M059J (cell line): ENCODE measurements at places on chromosomes 3 and 15.

DNA sequence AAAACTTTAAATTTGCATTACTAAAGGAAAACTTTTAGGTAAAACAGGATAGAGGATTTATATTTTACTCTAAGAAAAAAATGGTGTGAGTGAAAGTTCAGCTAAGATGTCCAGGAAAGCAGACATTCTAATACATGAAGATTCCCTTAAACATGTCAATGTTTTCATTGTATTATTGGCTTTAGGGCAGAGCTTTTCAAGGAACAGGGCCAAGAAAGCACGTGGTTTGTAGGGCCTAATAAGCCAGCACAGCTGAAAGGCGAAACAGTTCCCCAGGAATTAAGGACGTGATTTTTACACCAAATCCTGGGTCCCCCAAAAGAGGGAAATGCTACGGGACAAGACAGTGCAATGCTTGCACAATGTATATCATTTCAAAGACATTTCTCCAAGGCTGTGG, 48.6 kb upstream of the MKRN3 start:
- DNase-seq = no peak

DNA sequence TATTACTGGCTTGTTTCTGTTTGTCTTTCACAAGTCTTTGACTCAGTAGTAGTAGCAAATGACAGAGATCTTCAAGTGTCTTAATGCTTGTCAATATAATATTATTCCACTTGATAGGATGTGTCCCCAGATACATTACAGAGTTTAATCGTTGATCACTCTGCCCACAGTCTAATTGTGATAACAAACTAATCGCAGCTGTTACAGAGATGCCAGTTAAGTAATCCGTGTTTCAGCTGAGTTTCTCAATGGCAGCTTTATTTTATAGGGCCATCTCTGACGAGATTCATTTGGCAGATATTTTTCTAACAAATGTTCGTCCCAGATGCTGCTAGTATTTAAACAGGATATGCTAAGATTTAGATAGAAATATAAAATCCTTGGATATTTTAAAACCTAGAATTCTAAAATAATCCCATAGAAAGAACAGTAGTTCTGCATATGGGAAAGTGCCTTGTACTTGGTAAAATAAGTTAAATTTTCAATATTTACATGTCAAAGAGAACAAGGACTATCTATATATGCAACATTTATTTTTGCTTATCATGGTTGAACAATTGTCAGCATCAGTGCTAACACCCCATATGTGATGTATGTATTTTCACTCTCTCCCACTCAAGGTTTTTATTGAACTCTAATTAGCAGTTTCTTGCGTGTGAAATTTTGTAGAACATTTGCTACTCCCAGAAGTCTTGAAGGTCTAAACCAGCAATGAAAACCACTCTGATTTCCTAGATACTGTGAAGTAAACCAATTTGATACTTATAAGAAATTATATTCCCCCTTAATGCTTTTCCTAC, 185.5 kb downstream of the MBNL1 start:
- no peak for DNase-seq

GRCh38 chr15:92909136-92909781, 9.1 kb downstream of the CHD2 start:
- peak; percentile 58 for DNase-seq

DNA sequence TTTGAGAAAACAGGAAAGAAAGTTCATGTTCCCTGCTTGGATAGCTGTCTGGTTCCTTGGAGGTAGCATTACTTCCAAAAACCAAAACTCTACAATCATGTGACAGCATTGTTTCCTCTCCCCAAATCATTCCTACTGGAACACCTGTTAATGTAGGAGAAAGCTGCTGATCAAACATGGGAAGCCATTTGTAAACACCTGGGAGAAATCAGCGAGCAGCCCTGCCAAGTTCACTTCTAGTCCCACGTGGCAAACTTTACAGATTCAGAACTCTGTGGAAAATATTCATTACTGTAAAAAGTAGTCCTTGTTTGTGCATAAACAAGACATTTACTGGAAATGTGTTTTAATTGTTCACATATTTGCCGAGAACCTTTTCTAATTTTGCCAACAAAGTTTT, 275.5 kb upstream of the AZI2 start:
- DNase-seq = no peak

DNA sequence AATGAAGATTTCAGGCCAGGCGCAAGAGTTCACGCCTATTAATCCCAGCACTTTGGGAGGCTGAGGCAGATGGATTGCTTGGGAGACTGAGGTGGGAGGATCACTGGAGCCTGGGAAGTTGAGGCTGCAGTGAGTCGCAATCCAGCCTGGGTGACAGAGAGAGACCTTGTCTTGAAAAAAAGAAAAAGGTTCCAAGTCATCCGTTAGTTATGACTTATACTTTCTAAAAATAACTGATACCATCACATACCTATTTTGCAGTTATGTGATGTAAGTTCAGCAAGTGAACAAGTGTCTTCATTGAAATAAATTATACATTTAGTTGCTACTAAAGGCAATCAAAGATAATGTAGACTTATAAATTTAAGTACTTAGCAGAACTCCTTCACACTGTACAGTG, 22.1 kb downstream of the CLPX start:
- DNase-seq = no peak

GRCh38 chr3:111069974-111070771, 1.4 kb upstream of the NECTIN3 start:
- peak; percentile 38 for DNase-seq

- no peak for DNase-seq
Measured at GRCh38 chr15:90914305-90915080, 11.4 kb downstream of the MAN2A2 start.

DNA sequence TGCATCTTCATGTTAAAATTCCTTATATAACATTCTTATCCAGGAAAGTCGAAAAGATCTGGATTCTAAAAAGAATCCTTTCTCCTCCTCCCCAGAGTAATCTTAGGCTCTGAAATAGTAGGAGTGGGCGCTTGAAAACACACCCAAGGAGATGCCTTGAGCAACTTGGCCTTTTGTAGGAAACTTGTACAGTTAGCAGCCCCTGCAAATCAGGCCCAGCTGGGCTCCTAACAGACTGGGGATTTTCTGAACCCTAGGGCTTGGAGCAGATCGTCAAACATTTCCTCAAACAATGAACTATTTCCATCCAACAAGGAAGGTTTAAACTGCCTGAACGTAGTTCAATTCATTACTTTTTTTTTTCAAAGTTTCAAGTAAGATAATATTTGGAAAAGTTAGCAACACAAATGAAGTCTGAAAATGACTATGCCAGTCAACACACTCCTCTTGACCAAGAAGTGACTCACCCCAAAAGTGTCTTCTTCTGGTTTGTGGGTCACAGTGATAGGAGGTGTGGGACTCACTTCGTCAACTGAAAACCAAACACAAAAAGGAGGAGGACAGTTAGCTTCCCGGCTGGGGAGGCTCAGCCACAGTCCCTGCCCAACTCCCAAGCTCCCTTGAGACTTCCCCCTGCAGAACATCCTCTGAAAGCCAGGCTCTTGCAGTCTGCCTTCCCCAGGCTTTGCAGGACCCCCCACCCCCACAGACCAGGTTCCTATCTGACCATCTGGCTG, 129.7 kb downstream of the NTRK3 start:
- peak; percentile 36 for DNase-seq

- peak; percentile 61 for DNase-seq
Measured at GRCh38 chr3:57164657-57165573, at the start of gene IL17RD. Gene IL17RD, minus strand, starts transcription at chr3:57165353. Its CDS starts 67 bp downstream, at chr3:57165286.

DNA sequence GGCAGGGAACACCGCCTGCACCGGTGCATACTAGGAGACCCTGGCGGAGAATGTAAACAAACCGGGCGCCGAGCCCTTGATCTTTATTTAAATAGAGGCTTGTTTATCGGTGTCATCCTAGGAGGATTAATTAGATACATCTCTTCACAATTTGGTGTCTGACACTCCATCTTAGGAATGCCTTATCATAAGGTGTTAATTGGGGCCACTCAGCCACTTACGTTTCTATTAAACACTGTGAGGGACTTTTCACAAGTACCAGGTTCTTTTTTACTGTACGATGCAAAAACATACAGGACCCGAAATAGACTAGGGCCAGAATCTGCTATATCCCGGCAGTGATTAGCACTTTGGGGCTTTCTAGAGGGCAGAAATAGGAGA, 8.0 kb downstream of the EOMES start:
- no peak for DNase-seq

DNA sequence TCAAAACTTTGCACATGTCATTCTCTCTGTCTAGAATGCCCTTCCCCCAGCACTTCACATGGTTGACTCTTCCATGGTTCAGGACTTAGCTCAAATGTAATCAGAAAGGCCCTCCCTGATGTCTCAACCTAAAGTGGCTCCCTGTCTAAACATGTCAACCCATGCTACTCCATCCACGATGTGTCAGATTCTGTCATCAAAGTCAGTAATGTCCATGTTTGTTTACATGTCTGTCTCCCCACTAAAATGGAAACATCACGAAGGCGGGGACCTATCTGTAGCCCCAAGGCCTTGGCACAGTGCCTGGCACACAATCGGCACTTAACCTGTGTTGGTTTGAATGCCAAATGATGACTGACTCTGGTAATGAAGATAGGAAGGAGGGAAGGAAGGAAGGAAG, 20.8 kb upstream of the SNTN start:
- DNase-seq = no peak

DNA sequence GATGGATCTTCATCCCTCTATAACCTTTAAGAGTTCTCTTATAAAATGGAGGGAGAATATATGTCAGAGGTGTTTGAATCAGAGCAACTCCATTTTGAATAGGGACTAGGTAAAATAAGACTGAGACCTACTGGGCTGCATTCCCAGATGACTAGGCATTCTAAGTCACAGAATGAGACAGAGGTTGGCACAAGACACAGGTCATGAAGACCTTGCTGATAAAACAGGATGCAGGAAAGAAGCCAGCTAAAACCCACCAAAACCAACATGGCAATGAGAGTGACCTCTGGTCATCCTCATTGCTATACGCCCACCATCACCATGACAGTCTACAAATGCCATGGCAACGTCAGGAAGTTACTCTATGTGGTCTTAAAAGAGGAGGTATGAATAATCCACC, 211.0 kb downstream of the GBE1 start:
- peak; percentile 67 for DNase-seq

- peak; percentile 41 for DNase-seq
Measured at GRCh38 chr15:89654301-89654761, 936 bp downstream of the KIF7 start.

- no peak for DNase-seq
Measured at GRCh38 chr3:118435851-118436350, 598.7 kb downstream of the IGSF11 start.

GRCh38 chr3:38950581-38950980, 101.2 kb downstream of the SCN11A start:
- DNase-seq = no peak

DNA sequence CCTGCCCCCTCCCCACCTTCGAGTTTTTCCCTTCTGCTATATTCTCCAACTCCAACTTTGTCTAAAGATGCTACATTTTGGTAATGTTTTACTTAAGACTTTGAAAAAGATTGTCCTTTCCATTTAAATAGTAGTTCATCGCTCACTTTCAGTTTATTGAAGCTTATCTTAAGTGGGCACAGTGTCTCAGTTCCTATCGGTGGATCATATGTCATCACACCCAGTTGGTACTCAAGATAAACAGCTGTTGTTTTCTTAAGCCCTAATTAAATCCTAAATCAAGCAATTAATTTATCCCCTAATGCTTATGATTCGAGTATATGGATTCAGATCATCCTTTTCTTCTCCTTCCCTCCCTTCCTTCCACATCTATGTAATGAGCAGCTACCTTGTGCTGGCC, 210.7 kb downstream of the TLE3 start:
- DNase-seq = no peak

DNA sequence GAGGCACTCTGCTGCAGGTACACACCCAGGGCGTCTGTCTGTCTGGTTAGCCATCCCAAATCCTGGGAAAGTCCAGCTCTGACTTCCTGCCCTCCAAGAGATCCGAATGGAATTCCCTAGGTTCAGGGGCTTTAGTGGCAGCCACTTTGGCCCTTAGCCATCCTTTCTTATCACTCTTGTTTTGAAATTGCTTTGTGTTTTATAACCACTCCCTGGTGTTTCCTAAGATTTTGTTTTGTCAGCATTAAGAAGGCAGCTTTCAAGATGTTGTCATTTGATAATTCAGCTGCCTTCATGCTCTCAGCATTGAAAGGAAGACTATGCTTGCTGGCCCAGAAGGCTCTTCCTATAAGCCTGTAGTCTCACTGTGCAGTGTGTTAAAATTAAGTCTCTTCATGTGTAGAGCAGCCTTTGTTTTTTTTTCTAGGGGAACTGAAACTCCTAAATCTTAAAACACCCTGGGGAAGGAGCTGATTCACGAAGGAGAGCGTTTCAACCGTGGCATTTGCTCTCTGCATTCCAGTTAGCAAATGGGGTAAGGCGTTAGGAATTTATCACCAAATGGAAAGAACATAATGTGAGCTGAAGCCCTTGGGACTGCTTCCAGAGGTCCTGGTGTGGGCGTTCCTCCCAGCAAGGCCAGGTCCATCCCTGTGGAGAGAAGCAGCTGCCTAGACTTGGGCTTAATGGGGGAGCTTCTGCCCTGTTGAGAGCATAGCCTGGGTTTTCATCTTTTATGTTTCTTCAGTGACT, 14.2 kb upstream of the CLEC3B start:
- DNase-seq = peak; percentile 89

GRCh38 chr15:41281236-41281635, 50.2 kb downstream of the CHP1 start:
- peak; percentile 85 for DNase-seq

- DNase-seq = no peak
Measured at GRCh38 chr15:74193905-74194304, 8.7 kb downstream of the STRA6 start.

- no peak for DNase-seq
Measured at GRCh38 chr15:75867449-75867848, 24.2 kb downstream of the UBE2Q2 start.

GRCh38 chr3:52090131-52090932, 34.0 kb upstream of the DUSP7 start:
- DNase-seq = peak; percentile 89

DNA sequence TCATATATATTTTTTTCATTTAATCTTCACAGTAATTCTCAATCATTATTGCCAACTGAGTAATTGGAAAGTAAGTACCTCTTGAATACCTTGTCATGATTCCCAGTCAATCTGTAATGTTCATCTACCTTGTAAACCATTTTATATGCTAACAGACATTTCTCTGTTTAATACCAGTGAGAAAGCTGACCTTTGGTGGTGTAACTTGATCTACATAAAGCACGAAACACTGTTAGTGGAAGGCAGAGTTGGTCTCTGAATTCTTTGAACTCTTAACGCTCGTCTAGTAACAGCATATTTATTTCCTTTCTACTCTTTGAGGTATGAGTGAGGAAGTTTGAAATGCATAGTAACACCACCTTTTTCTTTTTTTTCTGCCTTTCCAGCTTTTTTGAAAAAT, 59.5 kb downstream of the SLC25A26 start:
- DNase-seq = no peak

GRCh38 chr15:80944818-80945217, 44.8 kb downstream of the MESD start:
- DNase-seq = no peak

- DNase-seq = peak; percentile 82
Measured at GRCh38 chr15:85318048-85318731, 62.2 kb upstream of the AKAP13 start.

GRCh38 chr3:53716998-53717397, 129.2 kb downstream of the CHDH start:
- DNase-seq = no peak
